Dermis blood vessel endothelial cell (primary cell): ENCODE measurements at places on chromosomes 7 and 10.
A peak's percentile ranks its signal among the peaks of the same experiment; 100 is the strongest.

DNA sequence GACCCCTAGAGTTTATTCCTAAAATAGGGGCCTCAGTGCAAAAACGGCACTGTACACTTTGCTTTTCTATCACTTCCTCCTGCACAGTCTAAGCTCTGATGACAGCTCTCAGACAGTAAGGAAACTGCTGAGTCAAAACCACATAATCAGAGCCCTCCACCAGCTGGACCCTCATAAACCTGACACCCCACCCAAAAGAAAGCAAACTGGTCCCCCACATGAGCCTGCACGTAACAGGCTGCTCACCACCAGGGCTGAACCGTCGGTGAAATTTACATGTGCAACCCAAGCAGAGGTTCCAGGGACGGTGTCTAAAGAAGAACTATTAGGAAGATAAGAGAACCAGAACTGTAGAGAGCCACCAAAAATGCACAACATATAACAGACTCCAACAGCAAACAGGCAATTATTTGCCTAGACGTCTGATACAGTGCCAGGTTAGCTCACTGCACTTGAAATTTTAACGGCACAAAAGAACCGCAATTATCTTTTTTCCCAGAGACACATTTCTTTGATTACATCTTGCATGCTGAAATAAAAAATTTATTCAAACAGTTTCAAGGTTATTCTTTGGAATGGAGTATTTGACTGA, 19.6 kb downstream of the SGMS1 start:
- peak; percentile 23 for DNase-seq

GRCh38 chr7:55432939-55433784, 68.0 kb downstream of the LANCL2 start:
- DNase-seq: peak; percentile 70

DNA sequence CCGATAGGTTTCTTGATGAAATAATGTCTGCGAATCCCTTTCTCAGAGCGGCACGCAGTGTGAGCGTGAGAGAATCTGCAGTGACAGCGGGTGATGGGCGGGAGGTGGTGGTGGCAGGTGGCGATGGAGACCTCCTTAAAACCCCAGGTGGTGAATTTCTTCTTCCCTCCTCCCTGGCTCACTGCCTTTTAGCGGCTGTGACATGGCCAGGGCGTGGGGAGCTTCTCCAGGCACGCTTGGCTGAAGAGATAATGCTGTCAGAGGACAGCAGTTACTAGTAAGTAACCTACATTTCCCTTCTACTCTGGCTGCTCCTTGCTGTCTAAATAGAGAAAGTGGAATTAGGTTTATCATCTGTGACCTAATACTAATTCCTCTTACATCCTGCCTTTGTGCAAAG, 141.4 kb upstream of the INSYN2A start:
- peak; percentile 44 for DNase-seq

- DNase-seq: no peak
Observed at GRCh38 chr10:96222908-96223307, 48.5 kb downstream of the BLNK start.

- no peak for DNase-seq
Observed at GRCh38 chr10:126126866-126127265, 230.5 kb downstream of the FANK1 start.

GRCh38 chr7:150848111-150848510, 4.2 kb upstream of the AOC1 start:
- no peak for DNase-seq

DNA sequence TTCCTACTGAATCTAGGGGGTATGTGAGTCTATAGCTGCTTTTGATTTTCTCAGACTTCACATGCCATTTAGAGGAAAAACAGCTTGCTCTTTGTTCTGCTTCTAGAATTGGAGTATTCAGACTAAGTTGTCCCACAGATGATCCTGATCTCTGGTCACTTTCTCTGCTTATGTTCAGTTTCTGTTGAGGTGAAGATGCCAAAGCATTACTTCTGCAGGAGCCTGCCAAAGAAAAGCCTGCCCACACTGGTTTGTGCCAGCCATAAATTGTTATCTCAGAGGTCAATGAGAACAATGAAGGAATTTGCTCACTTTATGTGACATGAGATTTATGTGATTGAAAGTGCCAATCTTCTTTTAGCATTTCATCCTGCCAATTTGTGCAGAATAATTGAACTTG, 163.6 kb downstream of the CDK14 start:
- DNase-seq: no peak

DNA sequence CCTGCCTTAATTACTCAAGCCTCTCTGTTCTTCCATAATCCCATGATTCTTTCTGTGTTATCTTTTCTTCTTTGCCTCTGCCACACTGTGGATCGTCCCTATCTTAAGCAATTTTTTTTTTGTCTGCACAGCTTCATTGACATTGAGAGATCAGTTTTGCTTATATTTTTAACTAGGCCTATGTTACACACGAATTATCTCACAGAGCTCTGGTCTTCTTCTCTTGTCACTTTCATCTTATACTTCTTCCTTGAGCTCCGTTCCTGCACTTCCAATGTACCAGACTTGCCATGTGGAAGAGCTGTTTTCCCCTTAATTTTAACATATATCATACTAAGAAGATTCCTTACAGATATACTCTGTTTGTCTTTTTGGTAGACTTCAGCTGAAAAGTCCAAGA, 106.1 kb downstream of the MAGI2 start:
- no peak for DNase-seq

DNA sequence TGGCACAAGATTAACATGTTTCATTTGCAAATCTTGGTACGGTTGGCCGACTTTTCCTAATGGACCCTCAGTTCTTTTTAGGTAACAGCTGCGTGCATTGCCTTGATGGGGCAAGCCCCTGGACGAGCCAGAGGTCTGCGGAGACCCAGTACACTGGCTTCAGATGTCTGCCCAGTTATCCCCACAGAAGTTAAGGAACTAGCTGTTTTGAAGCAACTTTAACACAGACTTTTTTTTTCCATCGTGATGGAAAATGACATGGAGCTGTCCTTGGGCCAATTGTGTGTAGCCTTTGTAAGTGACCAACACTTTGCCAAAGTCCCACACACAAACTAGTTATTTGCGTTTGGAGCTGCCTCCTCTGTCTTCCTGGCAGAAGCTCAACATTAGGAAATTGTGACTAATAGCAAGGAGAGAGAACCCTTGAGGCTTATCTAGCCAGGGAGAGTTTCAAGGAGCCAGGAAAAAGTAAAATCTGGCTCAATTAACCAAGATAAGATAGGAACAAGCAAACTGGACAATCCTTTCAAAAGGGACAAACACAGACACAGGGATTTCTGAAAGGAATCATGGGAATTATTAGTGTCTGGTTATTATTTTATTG, 99.6 kb upstream of the BMPER start:
- DNase-seq: peak; percentile 37

GRCh38 chr10:63702092-63702491, 180.9 kb downstream of the REEP3 start:
- DNase-seq: no peak

GRCh38 chr10:72048450-72049124, 39.8 kb downstream of the SPOCK2 start:
- peak; percentile 95 for DNase-seq

GRCh38 chr10:66167816-66168215, 758.0 kb upstream of the LRRTM3 start:
- no peak for DNase-seq

GRCh38 chr10:71837098-71837827, 13.8 kb downstream of the PSAP start:
- peak; percentile 66 for DNase-seq
